Activated CD4-positive, CD25-positive, alpha-beta regulatory T cell (primary cell): ENCODE measurements at places on chromosomes 11 and 22.

GRCh38 chr22:37290737-37291136 is 8.4 kb downstream of the CYTH4 start:
- DNase-seq = no peak

DNA sequence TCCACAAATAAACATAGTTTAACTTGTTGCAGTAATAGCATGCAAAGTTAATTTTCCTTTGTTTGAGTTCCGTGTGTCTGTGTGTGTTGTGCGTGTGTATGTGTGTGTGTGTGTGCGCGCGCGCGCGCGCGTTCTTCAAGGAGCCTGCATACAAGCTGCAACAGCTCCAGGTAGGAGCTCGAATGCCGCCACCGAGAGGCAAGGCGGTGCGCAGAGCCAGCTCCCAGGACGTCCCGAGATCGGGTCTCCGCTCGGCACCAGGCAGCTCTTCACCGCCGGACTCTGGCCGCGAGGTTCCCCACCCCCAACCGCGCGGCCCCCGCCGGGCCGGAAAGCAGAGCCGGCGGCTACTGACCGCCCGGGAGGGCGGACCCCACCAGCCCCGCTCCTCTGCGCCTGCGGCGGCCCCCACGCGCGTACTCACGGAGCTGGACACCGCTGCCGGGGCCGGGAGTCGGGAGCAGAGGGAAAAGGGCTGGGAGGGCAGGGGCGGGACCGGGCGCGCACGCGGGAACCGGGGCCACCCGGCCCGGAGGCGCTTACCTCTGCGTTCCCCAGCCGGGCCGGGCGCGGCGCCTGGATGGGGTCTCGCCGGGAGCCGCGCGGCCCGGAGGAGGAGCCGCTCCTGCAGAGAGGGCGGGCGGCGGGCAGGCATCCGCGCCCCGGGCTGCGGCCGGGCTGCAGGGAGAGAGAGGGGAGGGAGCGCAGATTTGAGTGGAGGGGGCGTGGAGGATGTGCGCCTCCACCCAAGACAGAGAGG is 40.4 kb upstream of the AKIP1 start:
- no peak for DNase-seq

DNA sequence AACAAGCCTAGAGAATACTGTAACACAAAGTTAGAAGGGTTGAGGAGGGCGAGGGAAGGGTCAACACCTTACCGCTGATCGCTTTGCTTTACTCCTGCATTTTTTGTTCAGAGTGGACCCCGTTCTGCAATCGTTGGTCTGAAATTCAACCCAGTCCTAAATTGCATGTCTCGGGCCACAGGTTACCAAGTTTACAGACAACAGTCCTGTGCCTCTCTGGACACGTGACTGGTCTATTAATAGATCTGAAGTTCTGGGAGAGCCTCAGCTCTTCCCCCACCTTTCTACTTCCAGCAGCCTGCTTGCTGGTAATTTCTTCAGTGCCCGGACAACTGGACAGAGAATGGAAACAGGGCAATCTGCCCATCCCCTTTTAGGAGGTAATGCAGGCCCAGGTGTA is 74.2 kb downstream of the STIM1 start:
- DNase-seq = no peak

GRCh38 chr11:118953265-118953664 is 2.8 kb upstream of the UPK2 start:
- no peak for DNase-seq

GRCh38 chr22:22811016-22812009 is 76.3 kb upstream of the IGLL5 start:
- DNase-seq = no peak

DNA sequence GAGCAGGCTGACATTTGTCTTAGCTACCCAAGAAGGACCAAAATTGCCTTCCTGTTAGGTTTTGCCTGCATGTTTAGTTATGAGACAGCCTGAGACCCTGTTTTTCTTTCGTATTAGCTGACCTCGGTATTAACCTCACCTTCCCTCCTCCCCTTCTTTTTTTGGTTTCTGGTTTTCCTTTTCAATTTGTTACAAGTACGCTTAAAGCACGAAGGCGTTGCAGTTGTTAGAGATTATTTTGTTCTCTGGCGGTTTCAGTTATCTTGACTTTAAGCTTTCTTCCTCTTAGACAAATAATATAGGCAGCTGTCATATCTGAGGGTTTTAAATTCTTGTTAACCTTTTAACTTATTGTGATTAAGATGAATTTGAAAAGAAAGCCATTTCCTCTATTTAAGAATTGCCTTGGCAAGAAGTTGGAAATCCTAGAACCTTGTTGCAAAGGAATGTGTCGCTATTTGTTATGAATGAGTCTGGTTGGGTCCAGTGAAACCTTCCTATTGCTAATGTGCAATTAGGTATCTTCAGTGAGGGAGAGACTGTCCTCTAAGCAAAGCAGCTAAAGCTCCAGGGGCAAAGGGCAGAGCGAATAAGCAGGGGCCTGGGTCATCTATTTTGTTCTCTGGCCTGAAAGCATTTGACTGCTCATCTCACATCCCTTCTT is 45.7 kb downstream of the PACS1 start:
- DNase-seq = no peak

- no peak for DNase-seq
These were observed 390.6 kb downstream of the SOX6 start for GRCh38 chr11:15965562-15966250.
